Central memory CD4-positive, alpha-beta T cell (primary cell): ENCODE measurements at places on chromosomes 12 and 14.
A peak's percentile ranks its signal among the peaks of the same experiment; 100 is the strongest.

DNA sequence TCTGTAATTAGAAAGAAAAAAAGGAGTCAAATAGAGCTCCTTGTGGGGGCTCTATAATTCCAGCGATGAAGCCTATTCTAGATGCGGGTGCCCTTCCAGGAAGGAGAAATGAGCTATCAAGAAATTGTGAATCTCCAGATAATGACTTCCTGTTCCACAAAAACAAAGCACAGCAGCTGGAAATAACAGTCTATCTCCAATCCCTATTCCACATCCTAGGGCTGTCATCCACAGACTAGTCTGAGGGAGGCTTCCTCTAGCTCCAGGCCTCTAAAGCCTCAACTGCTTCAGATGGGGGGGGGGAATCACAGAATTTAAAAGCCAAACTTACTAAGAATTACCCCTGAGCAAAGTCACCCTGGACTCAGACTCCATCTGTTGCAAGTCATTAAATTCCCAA is 77.4 kb upstream of the GTF2A1 start:
- DNase-seq: no peak

- no peak for DNase-seq
Observed at GRCh38 chr12:129696926-129697325, 206.9 kb downstream of the TMEM132D start.

DNA sequence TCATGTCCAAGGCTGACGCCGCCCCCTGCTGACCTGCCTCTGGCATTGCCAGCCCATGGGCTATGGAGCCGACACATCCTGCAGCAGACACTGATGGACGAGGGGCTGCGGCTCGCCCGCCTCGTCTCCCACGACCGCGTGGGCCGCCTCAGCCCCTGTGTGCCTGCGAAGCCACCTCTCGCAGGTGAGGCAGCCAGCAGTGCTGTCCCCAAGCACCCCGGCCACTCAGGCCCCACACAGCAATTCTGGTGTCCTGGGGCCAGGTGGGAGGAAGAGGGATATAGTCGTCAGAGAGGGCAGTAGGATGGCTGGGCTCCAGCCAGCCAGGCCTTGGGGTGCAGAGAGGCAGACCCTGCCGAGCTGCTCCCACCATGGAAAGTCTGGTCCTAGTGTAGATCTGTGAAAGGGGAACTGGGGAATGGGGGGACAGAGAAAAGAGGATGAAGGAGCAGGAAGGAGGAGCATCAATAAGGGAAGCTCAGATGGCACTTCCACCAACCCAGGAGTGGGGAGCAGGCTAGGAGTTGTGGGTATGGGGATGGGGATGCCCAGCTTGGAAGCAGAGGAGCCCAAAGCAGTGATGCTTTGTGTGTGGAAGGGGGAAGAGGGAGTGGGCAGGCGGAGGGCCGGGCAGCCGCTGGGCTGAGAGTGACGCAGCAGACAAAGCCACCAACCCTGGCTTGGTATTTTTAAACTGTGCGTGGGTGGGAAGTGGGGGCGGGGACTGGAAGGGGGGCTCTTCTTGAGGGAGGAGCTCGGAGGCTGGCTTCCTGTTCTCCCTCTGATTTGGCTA is 4.7 kb downstream of the NAB2 start:
- DNase-seq: peak; percentile 29

- DNase-seq: no peak
Observed at GRCh38 chr14:85142982-85143381, 387.0 kb upstream of the FLRT2 start.

GRCh38 chr12:47378222-47378582 is 298.4 kb upstream of the AMIGO2 start:
- no peak for DNase-seq

DNA sequence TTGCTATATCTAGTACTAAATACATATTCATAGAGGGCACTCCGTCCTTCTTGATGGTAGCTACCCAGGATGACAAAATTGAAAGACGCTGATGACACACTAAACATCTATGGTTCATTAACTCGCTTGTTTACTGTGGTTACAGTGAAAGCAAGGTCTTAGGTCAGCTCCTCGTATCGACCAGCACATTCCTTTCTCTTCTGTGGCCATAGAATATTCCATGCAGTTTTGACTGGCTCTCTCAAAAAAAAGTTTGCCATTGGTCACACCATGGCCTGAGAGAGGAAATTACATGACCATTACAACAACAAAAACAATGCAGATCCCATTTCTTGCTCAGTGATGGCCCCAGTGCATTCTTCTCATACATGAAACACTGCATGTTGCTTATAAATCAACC is 411.4 kb upstream of the SOX5 start:
- DNase-seq: no peak

GRCh38 chr12:27975222-27976136 is 2.9 kb upstream of the PTHLH start:
- DNase-seq: no peak

- no peak for DNase-seq
Observed at GRCh38 chr14:88985654-88986053, 161.2 kb downstream of the TTC8 start.

DNA sequence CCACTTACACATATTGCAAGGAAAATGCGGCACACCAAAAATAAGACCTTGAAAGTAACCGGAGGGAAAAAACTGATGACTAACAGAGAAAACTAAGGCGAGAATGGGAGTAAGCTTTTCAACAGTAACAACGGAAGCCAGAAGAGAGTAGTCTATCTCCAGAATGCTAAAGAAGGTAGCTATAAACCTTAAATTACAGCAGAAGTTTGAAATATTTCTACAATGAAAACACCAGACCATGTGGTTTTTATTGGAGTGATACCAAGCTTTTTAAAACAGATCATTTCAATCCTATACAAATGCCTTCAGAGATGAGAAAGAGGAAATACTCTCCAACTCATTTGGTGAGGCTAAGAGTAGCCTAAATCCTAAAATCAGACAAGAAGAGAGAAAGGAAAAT is 209.5 kb downstream of the ANO6 start:
- DNase-seq: no peak

- DNase-seq: no peak
Observed at GRCh38 chr12:122306407-122306806, 40.1 kb upstream of the VPS33A start.

- no peak for DNase-seq
Observed at GRCh38 chr12:11801643-11802042, 152.2 kb downstream of the ETV6 start.

- DNase-seq: no peak
Observed at GRCh38 chr12:49875115-49875720, 28.5 kb downstream of the FAIM2 start.

DNA sequence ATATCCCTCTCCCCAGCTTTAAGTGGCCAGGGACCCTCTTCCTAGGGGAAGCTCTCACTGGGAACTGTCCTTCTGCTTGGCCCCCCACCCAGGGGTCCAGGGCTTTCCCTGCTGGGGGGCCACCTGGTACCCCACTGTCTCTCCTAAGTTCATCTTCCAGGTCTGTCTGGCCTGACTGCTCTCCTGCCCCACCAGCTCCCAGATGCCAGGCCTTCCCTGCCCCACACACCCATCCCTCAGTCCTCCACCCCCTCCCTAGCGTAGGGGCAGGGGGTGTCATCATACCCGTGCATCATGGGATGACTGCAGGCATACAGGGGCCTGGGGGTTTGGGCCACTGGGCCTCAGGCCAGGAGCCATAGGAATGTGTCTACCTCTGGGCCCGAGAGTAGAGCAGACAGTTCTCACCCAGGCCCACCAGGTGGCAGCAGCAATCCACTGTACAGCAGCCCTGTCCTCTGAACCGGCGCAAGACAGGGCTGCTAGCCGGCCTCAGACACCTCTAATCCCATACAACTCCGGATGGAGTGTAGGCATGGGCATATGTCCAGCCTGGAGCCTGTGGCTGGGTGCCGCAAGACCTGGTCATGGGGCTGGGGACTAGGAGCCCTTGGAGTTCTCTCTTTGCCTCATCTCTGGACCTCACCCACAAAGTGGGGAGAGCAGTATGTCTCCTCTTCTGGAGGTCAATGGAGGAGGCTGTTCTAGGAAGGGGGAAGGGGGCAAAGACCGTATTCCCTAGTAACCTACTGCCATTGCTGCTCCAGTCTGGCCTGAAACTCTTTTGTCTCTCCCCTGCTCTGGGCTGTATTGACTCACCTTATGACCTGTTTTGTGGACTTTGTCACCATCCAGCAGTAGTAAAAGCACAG is 10.0 kb upstream of the SMARCD1 start:
- DNase-seq: peak; percentile 59

- DNase-seq: no peak
Observed at GRCh38 chr14:34619471-34619870, 10.5 kb downstream of the SNX6 start.

DNA sequence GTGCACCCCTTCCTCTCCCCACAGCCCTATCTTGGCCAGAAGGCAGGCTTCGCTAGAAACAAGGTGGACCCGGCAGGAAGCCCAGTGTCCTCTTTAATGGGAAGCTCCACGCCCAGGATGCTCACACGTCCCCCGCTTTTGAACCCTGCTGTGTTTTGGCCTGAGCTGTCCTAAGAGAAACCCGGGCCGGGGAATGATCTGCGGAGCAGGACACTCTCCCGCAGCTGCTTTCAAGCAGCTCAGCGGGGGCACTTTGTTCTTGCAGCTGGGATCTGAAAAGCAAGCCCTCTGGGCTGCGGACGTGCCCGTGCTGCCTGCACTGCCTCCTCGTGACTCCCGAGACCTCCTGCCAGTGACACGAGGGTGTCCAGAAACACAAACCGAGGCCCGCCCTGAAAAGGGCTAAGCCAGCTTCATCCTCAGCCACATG is 30.0 kb downstream of the SCARB1 start:
- no peak for DNase-seq

DNA sequence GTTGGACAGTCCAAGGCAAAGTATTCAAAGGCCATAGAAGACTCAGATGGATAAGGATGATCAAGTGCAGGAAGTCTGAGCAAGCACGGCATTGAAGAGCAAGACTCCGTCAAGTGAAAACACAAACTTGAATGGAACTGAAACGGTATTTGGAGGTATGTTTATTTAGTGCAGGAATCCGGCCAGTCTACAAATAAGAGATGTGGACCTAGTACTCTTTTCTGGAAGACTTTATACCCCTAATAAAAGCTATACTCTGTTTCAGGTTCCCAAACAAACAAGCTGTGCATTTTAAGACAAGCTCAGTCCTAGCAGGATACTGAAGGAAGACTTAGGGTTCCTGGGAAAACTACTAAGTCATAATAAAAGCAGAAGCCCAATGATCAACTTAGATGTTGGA is 100.8 kb upstream of the NEDD1 start:
- DNase-seq: no peak

GRCh38 chr12:88889326-88890110 is 309.2 kb upstream of the KITLG start:
- no peak for DNase-seq

GRCh38 chr12:3161861-3162260 is 84.7 kb downstream of the TSPAN9 start:
- DNase-seq: no peak

DNA sequence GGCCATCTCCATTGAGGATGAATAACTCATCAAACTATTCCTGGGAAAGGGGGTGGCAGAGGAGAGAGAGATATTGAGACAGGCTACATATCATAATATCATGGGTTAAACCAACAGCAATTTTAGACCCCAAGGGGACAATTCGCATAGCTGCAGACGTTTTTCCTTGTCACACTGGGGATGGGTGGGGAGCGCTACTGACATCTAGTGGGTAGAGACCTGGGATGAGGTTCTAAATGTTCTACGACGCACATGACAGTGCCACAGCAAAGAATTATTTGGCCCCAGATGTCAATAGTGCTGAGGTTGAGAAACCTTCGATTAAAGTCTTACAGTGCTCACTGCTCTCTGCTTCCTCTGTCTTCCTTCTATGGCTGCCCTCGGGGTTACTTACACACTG is 425.6 kb downstream of the NRXN3 start:
- no peak for DNase-seq

- no peak for DNase-seq
Observed at GRCh38 chr14:65297744-65298143, 114.8 kb upstream of the FUT8 start.

DNA sequence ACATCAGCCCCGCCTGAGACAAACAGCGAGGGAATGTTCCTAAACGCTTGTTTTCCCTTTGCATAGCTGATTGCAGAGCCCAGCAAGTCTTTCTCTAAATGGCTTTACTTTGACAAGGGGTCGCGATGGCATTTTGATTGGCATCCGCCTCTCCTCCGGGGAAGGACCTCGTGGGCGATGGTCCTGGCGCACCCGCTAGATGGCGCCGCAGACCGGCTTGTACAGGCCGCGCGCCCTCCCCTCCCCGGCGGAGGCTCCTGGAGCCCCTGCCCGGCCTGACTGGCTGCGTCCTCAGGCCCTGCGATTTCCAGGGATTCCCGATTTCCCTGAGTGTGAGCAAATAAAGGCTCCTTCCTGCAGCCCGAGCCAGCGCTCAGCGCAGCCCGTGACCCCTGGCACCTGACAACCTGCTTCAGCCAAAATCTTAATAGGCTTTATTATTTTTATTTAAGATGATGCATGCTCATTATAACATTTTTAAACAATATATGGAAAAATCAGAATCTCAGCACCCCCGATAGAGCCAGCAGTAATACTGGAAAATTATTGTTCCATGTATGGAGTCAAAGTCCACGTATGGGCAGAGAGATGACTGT is 468.3 kb downstream of the AACS start:
- no peak for DNase-seq

DNA sequence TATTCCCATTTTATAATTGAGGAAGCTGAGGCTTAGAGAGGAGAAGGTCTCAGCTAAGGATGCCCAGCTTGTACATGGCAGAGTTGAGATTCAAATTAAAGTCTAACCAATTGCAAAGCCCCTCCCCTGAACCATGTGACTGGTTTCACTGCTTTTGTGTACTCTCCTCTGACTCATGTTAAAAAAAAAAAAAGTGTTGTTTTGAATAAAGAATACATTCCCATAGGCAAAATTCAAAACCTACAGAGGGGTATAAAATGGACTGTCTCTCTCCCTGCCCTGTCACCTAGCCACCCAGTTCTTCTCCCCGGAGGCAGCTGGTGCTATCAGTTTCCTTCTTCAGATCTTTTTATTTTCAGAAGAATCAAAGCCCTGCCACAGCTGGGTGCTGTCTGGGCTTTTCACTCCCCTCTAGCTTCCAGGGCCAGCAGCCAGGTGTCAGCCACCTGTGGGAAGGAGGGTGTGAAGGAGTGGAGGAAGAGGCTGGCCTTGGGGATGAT is 5.4 kb downstream of the PSMD9 start:
- DNase-seq: no peak

- peak; percentile 17 for DNase-seq
Observed at GRCh38 chr14:92534932-92535643, 21.5 kb downstream of the RIN3 start.

DNA sequence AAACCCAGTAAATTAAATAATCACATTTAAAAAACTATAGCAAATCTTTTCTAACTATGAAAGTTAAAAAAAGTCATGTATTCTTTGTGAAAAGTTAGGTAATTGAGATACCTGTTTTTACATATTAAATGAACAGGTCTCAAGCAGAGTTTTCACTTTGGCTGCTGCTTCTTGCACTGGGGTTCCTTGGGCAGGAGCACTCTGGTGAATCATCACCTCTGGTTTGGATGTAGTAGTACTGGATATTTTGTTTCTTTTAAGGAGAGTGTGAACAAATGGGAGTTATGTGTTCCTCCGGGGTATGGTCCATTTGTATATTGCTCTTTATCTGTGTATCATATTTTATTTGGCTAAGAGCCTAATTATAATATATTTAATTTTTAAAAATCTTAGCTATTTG is 82.7 kb downstream of the FUT8 start:
- DNase-seq: no peak

- peak; percentile 19 for DNase-seq
Observed at GRCh38 chr12:117152793-117153775, 37.2 kb downstream of the FBXO21 start.
